ENCODE measurements at places on chromosomes 4 and X.
A peak's percentile ranks its signal among the peaks of the same experiment; 100 is the strongest.

GRCh38 chr4:8897251-8898167, 25.9 kb upstream of the HMX1 start:
- DNase-seq: no peak

- DNase-seq: no peak
Observed at GRCh38 chr4:8341691-8342090, 72.1 kb downstream of the HTRA3 start.

DNA sequence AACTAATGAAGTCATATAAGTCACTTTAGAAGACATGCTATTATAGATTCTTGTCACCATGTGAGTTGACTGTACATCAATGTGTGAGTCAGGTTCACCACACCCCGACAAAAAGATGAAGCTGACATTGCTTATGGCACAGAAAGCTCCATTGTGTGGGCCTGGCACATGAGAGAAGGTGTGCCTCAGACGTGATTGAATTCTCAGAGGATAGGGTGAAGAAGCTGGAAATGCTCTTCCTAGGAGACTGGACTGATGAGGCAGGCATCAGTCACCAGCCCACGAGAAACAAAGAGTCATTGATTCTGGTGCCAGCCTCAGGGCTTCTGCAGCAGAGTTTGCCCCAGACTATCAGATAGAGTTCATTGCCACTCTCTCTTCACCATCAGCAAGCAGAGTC, 35.9 kb upstream of the LRAT start:
- no peak for DNase-seq

DNA sequence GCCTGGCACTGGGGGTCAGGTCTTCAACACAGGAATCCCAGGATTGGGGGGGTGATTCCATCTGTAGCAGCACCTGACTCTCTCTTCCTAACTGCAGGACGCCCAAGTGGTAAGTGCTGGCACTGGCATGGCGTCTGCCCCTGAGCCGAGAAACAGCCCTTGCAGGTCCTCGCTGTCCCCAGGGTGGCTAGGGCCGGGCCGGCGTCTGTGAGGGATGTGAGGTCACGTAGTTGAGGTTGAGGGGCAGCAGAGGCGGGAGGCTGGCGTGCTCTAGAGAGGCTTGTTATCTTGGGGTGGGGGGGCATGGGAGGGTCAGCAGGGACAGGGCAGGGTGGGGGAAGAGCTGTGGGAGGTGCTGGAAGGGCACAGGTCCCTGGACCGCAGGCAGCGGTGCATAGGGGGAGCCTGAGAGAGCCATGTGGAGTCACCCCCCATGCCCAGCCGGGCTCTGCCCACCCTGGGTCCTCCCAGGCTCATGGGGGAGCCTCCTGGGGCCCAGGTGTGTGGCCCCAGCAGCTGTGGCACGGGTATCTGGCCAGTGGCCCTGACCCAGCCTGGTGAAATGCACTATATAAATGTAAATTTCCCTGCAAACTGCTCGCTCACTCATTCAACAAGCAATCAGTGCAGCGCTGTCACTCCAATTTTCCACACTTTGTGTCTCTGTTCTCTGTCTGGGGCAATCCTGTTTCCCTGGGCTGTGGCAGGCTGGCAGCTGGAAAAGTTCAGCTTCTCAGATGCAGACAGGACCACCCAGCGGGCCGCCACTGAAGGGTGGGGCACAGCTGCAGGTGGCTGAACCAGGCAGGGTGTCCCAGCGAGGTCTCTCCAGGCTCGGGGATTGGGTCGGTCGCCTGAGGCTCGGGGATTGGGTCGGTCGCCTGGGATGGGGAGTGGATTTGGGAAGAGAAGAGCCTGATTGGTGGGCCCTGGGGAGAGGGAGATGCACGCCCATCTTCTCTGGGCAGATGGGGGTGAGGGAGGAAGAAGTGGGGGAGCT, 102.2 kb upstream of the NKX1-1 start:
- DNase-seq: no peak

GRCh38 chr4:182897601-182898478, 19.3 kb downstream of the DCTD start:
- no peak for DNase-seq

DNA sequence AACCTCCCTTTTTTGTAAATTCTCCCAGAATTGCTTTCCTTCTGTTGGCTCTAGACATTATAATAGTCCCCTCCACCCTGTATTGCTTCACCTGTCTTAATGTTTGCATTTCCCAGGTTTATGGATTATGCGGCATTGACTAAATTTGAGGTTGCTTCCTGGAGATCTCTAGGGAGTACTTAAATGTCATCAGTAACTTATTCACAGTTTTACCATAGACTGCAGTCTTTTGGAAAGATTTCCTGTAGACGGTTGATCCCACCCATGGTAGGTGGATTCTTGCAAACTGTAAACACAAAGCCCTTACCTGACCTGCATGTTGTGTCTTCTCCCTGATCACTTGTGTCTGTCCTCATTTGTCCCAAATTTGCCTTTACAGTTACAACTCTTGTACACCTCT, 6.2 kb upstream of the NOX1 start:
- DNase-seq: no peak

- DNase-seq: no peak
Observed at GRCh38 chr4:179325181-179325580, 1882.9 kb upstream of the AGA start.

- no peak for DNase-seq
Observed at GRCh38 chr4:83178029-83178428, 63.5 kb upstream of the PLAC8 start.

GRCh38 chrX:7127056-7127455, 20.5 kb upstream of the STS start:
- DNase-seq: no peak

GRCh38 chr4:62324215-62324614, 1124.1 kb downstream of the ADGRL3 start:
- no peak for DNase-seq

- no peak for DNase-seq
Observed at GRCh38 chr4:89949782-89950387, 55.2 kb downstream of the MMRN1 start.

DNA sequence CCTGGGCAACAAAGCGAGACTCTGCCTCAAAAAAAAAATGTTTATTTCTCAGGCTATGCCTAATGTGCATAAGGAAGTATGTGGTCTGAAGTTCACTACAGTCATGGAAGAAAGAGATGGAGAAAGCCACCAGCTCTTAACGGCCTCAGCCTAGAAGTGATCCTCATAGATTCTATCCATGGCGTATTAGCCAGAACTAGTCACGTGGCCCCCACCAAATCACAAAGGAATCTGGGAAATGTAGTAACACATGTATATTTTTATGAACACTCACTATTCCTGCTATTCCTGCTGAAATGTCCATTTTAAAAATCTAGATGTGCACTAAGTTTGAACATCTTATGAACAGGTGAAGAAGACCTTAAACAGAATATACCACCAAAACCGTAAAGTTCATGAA, 33.8 kb downstream of the MTTP start:
- DNase-seq: no peak

- no peak for DNase-seq
Observed at GRCh38 chrX:154489182-154489581, 1.2 kb downstream of the SLC10A3 start.

DNA sequence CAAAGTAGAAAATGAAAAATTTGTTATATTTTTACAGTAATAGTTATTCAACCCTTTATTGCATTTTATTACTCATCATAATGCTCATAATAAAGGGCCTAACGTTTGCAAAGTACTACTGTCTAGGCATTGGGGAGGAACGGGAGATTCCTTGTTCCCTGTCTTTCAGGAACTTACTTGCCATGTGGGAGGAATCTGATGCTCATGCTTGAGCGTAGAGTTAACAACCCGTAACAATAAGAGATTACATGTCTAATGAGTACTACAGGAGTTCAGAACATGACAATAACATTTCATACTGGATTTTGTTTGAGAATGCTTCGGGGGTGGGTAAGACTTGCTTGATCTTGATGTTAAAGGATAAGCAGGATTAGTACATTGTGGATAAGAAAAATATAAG, 2.9 kb downstream of the CCSER1 start:
- no peak for DNase-seq

DNA sequence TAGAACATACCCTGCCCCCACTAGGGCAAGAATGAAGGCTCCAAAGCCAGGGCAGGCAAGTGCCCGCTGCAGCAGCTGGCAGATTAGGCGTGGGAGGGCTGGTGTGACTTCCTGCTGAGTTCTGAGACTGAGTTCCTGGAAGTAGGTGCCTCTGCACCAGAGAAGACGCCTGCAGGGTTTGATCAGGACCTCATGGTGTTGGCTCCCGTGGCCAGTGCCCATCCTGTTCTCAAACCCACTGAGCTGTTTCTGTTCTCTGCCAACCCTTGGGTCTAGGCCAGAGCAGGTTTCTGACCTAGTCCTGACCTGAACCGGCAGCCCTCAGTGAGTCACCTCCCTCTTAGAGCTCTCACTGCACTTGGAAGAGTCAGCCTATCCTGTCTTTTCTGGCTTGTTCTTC, 220.7 kb downstream of the HS6ST2 start:
- DNase-seq: peak; percentile 7

DNA sequence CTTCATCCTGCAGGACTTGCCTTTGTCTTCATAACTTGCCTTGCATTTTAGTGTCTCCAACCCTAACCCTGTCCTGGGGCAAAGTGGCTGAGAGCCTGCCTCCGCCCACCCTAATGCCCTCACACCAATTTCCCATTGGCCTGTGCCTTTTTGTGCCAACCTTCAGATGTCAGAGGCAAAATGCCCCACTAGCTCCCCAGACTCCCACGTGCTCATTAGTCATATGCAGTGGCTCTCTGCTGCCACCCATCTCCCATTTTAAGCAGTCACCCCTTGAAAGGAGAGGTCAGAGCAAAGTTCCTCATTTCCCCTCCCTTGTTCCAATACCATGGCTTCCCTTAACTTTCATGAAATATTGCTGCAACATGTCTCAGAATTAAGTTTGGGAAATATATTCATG, 74.8 kb upstream of the PASD1 start:
- DNase-seq: no peak

GRCh38 chr4:98446499-98447375, 185.6 kb downstream of the RAP1GDS1 start:
- DNase-seq: peak; percentile 17

All from activated CD4-positive, alpha-beta T cell treated with anti-CD3 and anti-CD28 coated beads for 24 hours (primary cell).